ENCODE measurements at places on chromosomes 6 and 20.
A peak's percentile ranks its signal among the peaks of the same experiment; 100 is the strongest.

DNA sequence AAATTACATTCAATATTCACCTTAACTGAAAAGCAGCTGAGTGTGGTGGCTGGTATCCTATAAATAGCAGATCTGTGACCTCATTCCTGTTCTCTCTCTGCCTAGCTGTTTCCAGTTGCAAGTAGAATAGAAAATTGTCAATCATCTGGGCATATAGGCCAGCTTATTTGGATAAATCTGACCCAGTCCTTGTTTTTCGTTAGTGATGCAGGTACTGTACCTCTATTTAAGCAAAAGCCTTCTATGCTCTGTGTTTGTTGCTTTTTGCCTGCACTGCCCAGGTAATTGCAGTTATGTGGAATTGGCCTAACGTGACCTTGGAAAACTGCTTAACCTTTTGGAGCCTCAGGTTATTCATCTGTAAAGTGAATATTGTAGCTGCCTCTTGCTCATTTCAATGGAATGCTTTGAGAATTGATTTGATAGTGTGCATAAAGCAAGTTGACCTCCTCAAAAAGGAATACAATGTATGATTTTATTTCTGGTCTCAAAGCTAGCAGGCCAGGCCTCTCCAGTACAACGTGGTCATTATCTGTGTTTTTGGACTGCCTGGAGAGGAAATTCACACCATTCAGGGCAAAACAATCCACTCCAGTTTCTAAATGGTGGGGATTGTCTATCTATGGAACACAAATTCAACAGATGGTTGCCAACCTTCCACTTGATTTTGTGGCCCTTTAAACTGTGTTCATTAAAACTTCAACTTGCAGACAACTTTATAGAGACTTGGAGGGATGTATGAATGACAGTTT is 508.7 kb upstream of the CITED2 start:
- no peak for DNase-seq

DNA sequence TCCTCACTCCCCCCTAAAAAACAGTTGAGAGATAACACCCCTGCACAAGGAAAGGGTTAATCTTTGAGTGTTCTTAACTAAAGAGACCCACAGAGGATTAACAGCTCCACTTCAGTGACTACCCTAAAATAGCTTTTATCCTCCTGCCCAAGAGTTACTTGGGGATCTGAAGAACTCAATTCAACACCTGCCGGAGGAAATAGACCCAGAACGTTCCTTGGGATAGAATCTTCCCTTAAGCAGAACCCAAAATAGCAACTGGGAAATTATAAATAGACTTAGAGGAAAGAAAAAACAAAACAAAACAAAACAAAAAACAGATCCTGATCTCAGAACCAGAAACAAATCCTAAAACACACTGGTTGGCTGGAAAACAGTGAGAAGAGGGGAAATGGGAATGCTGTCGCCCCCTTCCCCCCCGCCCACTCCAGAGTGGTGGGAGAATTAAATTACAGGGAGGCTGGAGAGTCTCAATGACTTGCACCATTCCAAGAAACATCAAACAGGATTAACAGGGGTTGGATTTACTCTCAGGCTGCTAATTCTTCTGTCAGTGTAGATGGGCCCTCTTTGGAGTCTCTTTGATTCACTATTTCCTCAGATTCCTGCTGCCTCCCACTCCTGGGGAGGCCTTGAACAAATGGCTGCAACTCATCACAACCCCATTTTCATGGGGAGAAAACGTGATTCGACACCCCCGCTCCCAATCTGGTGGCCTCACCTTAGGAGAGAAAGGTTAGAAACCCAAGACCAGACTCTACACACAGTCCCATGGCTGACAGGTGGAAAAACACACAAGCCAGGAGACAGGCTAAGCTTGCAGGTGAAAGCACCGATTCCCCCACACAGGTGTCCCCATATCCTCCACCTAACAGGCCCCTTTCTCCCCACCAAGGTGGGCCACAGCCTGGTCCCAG is 1.4 kb downstream of the PLAGL2 start:
- no peak for DNase-seq

GRCh38 chr6:108822401-108822800 is 25.8 kb upstream of the ARMC2 start:
- DNase-seq: no peak

DNA sequence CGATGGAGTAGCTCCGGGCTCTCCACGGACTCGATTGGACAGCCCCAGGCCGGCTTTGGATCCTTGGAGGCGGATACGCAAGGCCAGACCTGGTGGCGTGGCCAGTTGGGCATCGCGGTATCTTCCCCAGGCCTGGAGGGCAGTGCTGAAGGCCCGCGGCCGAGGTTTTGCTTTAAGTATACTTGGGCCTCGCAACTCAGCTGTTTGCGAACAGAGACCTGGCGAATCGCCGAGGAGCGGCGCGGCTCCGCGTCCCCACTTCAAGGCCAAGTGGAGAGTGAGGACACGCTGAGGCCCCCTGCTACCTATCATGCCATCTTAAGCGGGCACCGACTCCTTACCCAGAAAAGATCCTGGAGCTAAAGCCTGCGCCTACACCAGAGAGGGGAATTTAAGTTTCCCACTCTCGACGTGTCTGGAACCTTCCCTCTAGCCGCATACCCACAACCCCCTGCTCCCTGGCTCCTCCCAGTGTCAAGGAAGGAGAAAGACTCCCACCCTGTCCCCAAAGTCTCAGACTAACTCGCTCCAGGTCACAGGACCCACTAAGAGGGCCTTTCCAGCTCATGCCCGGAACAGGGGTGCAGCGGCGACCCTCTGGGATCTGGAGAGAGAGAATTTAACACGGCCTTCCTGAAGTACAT is 4.1 kb downstream of the LINC00237 start:
- peak; percentile 75 for DNase-seq

DNA sequence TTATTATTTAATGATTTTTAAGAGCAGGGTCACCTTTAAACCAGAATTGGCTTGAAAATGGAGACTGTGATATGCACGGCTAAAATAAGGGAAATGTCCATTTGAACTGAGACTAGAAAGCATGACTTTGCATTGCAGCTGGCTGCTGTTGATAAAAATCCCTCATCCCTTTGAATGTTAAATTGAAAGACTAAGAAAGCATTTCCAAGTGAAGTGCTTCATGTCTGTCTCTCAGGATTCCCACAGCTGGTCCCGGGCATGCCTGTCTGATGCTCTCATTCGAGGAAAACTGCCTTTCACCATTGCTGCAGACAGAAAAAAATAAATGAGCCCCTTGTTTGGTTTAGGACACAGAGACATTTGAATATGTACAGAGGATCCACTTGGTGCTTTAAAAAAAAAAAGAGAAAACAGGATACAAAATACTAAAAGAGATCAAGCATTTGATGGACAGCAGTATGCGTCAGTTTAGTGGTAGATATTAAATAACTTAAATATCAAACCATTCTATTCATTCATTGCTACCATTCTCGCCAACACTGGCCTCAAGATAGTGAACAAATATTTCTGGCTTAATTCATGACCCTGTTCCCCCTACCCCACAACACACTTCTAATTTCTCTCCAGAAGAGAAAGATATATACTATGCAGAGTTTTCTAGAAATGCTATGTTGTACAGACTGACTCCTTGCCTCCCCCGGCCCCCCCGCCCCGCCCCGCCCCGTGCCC is 55.0 kb downstream of the TBC1D7 start:
- DNase-seq: no peak

GRCh38 chr6:162854734-162855191 is 127.0 kb downstream of the PACRG start:
- DNase-seq: no peak

DNA sequence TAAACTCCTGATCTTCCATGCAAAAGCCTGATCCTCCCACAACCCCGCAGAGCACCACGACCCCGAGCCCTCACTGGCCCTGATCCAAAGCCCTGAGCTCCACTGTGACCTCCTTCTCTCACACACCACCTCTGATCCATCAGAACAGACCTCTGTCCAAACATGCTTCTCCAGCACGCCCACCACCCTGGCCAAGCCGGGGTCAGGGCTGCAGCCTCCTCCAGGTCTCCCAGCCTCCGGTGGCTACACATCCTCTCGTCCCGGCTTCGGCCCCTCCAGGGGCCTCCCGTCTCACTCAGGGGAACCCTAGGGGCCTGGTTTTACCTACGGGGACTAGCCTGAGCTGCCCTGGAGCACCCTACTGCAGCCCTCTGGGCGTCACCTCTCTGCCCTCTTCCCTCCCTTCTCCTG is 49.1 kb downstream of the FOXF2 start:
- peak; percentile 31 for DNase-seq

GRCh38 chr6:5610640-5611039 is 349.3 kb downstream of the FARS2 start:
- DNase-seq: no peak

GRCh38 chr6:14170128-14170527 is 52.6 kb downstream of the CD83 start:
- no peak for DNase-seq

DNA sequence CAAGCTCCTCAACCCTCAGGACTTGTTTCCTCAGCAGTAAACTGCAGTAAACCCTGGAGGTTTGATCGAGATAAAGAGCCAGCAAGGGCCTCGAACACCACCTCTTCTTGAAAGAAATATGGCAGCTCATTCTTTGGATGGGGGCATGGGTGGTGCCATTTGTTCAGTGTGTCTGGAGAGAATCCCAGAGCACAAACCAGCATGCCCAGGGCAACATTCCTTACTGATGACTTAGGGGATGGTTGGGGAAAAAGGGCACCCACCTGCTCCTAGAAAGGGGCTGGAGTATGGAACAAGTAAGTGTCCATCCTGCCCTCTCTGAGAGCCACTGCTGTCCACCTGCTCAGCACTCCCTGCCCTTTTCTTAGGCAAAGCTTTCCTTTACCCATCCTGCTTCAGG is 31.3 kb upstream of the ZFAND3 start:
- no peak for DNase-seq

DNA sequence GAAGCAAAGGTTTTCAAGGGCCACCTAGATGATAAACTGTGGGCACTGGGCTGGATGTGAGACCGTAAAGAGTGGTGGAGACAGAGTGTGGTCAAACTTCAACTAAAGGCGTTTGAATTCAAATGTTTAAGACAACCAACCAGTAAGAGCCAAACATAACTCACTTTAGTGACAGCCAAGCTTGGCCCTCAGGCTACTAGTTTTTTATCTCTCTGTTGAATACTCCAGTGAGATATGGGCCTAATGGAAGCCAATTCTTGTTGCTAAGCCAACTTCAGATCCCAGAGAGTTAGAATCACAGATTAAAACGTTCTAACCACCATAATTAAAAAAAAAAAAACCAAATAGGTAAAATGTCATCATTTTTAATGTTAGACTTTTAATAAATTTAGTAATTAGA is 57.3 kb downstream of the TRMT6 start:
- no peak for DNase-seq

GRCh38 chr6:7773322-7773721 is 47.4 kb downstream of the BMP6 start:
- no peak for DNase-seq

GRCh38 chr6:101401792-101402621 is 8.5 kb downstream of the GRIK2 start:
- peak; percentile 89 for DNase-seq

DNA sequence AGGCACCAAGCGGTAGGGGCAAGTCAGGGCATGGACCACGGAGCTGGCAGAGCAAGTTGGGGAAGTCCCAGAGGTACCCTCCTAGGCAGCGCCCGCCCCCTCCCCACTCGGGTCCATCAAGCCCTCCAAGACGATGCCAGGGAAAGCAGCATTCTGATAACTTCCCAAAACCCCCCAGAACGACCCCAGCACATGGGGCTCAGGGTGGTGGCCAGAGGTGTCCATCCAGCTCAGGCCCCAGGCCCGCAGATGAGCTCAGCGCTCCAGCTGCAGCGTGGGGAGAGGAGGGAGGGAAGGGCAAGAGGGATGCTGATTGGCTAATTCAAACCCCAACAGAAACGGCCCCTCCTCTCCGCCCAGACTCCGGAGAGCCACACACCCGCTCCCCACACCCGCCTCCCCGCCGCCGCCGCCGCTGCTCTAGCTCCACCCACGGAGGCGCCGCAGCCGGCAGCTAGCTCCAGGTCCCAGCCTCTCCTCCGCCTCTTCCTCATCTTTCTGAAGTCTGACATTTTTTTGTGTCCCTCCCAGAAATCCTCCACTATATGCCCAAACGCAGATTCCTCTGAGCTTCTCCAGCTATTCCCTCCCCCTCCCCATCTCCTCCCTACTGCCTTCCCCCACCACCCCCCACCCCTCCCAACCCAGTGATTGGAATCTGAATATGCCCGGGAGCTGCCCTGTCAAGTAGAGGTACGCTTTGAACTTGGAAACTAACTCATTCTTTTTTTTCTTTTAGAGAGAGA is 40.3 kb upstream of the TLDC2 start:
- peak; percentile 99 for DNase-seq

- no peak for DNase-seq
These were observed 83.3 kb downstream of the GMDS start for GRCh38 chr6:2162079-2162445.

DNA sequence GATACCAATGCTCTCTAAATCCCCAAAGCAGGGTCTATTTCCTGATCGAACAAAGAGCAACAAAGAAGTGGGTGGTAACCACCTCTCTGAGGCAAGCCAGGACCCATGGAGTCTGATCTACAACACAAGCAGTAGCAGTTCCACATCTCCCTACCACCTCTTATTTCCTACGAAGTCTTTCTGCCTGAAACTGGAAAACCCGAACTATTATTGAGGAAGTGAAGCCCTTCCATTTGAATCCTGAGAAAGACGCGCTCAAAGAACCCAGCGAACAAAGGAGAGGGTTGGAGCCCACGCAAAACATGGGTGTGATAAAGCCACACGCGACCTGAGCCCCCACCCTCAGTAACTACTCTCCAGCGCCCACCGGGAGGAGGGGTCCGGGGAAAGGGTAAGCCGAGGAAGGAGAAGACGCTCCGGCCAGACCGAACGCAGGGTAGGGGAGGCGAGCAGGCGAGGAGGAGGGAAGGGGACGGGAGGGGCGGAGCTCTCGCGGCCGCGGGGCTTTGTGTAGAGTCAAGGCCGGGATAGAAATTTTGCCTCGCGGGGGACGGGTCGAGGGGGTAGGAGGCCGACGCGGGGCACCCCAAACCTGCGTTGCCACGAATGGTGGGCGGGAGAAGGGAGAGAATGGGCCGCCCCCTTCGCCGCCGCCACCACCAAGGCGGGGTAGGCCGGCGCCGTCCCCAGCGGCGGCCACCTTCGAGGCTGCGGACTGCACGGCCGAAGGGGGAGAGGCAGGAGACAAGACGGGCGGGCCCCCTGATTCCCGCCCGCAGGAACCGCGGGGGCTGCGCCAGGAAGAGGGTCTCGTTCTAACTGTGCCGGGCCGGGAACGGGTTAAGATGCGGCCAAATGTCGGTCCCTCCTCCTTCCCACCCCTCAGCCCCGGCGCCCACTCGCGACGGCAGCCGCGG is 802 bp downstream of the HDAC2 start:
- peak; percentile 75 for DNase-seq

DNA sequence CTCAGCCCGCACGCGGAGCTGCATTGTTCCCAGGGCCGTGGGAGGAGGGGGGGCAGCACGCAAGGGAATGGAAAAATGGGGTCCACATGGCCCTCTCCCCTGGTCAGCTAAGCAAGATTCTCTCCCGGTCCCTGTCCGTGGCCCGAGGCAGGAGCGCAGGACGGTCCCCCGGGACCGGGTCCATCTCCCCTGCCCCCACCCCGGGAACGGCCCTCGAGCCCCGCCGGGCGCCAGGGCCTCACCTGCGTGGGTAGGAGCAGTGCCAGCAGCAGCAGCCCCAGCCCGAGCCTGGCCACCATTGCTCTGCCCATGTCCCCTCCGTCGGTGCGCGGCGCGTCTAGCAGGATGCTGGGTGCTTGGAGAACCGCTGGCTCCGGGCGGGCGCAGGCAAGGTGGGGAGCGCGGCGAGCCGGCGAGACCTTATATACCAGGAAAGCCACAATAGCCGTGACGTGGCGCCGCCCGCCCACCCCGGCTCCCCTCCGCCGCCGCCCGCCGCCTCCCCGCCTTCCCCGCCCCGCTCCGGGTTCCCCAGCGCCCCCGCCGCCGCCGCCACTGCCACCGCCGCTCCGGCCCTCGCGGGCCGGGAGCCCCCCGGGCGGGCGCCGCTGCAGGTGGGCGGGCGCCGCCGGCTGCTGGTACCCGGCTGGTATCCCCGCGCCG is at the start of gene CD24:
Gene CD24 (minus strand): TSS at position 394 of the 663 bp plus-strand sequence. CDS start 83 bp downstream, at position 311.
- DNase-seq: peak; percentile 94
